ENCODE measurements at places on chromosomes 3 and 15. TPM values are rescaled to one million over a fixed set of nuclear protein-coding genes. Genes with fewer than 3 reads are reported as not detected.

The SYNPR gene
- total RNA-seq = not detected

The ADAM10 gene
- total RNA-seq = 106 TPM

The SNAPC5 gene
- total RNA-seq = 15.6 TPM

GRCh38 chr3:184361532-184361931, at the start of the genes CLCN2 and POLR2H:
TSS of gene CLCN2 (minus strand) at chr3:184361605. CDS start at chr3:184361479, 126 bp downstream.
TSS of gene POLR2H (plus strand) at chr3:184361710. CDS start at chr3:184363493, 1,783 bp downstream.
- peak; percentile 78 for DNase-seq

DNA sequence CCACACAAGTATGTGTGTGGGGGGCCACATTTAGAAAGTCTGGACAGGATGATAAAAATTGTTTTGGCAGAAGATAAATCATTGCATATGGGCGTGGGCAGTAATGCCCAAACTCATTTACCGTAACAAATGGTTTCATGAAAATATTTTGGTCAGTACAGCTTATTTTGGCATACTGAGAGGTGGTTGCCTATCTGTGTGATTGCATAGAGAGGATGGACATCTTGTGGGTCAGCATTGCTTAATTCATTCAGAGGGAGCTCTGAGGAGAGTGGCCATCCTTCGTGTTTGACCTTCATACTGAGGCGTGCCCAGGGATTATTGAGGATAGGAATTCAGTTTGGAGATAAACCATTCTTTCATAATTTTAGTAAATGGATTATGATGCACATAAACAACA, 162.5 kb downstream of the GAP43 start:
- no peak for DNase-seq

- DNase-seq = no peak
Measured at GRCh38 chr3:30226601-30227151, 379.7 kb upstream of the TGFBR2 start.

DNA sequence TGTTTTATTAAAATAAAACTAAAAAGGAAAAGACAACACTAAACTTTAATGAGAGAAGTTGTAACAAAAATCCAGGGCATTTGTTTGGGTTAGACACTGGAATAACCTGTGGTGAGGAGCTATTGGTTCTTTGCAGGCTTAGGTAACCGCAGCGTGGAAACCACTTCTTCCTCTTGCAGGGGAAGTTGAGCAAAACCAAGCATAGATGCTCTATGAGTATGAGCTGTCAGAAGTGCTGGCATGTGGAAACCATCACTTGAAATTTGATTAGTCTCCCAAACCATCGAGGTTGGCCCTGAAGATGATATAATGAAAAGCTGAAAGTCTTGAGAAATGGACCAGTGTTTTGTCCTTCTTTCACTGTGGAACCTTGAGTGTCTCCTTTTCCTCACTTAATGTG, 127.1 kb upstream of the RBMS3 start:
- DNase-seq = no peak

DNA sequence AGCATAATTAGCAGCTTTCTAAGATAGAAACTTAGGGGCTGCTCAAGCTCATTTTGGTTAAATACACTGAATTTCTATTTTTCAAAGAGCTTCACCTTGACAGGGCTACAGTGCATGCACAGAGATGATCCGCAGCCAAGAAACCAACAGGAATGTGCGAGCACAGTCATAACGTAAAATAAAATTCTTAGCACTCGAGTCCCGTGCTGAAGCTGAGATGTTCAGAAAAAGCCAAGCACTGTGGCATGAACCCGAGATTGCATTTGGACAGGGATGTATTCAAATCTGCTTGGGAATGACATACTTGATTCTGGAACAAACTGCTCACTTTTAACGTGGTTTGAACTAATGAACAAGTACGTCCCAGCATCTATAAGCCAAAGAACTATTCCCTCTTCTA, 340.3 kb downstream of the FOXP1 start:
- DNase-seq = no peak
